Tibial nerve (tissue), 4 donors: ENCODE measurements at places on chromosomes 16 and 17. TPM values are rescaled to one million over a fixed set of nuclear protein-coding genes. Genes with fewer than 3 reads are reported as not detected.
A peak's percentile ranks its signal among the peaks of the same experiment; 100 is the strongest.

Gene TAT
- not detected for total RNA-seq

DNA sequence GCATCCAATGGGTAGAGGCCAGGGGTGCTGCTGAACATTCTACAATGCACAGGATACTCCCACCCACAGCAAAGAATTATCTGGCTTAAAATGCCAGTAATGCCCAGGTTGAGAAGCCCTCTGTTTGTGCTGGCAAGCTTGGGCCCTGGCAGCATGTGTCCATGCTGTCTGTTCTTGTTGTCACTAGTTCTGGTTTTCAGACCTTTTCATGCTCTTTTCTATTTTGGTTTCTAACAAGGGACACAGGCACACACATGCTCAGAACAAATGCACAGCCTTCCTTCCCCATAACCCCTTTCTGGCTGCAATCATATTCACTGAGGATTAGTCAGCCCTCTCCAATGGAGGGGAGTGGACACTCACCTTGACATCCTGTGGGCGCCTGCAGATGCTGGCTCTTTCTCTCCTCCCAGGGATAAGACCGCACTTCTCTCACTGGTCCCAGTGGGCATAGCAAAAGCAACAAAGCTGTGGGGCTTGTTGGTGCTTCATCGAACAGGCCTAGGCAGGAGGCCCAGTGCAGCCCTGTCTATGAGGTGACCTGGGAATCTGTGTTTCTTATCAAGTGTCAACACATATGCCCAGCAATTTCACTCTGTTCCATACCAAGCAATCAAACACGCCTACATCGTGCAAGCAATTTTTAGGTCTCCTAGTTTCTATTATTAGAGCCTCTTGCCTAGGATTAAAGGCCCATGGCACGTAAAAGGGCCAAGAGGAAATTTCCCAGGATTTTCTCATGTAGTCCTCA, 271.1 kb upstream of the CCL2 start:
- H3K4me1 ChIP-seq, result no peaks in the 10 kb centered on the region
- no peak for DNase-seq
- no peak overlapping the region for H3K27ac ChIP-seq
- no peaks in the 10 kb centered on the region for H3K27me3 ChIP-seq
- no peak overlapping the region for H3K4me3 ChIP-seq

Gene ATP2A3
- total RNA-seq, result 11.1 TPM

DNA sequence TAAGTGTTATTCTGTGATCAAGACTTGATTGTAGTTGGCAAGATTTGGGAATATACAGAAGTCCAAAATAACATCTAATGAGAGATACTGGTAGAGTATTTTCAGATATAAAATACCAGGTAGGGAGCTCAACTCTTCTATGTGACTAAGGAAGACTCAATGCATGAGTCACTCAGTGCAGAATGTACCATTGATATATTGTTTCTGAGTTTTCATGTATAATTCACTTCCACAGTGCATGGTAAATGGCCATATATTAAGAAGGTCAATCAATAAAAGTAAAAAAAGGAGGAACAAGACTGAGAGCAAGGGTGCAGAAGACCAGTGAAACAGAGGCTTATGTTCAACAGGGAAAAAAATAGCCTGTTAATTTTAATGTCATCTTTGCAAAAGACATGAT, 1387.9 kb downstream of the CDH8 start:
- no peaks in the 10 kb centered on the region for H3K27me3 ChIP-seq
- H3K27ac ChIP-seq, result no peak overlapping the region
- no peak for DNase-seq

GRCh38 chr16:30949650-30950515, 1.0 kb downstream of the ORAI3 start:
- peaks cover 29% of the 10 kb centered on the region for H3K4me1 ChIP-seq
- peak; percentile 88 for DNase-seq

- no peaks in the 10 kb centered on the region for H3K4me1 ChIP-seq
- H3K4me3 ChIP-seq, result no peak overlapping the region
- H3K27me3 ChIP-seq, result no peaks in the 10 kb centered on the region
- peak overlapping the region; percentile 36 for H3K27ac ChIP-seq
These were observed 13.2 kb upstream of the HEATR6 start for GRCh38 chr17:60091908-60092331.

Gene CHMP6
- 30.6 TPM for total RNA-seq

Gene WNT9B
- total RNA-seq, result not detected

GRCh38 chr16:53945996-53946395, 242.0 kb downstream of the FTO start:
- no peaks in the 10 kb centered on the region for H3K27me3 ChIP-seq
- H3K27ac ChIP-seq, result no peak overlapping the region
- no peaks in the 10 kb centered on the region for H3K4me1 ChIP-seq
- H3K36me3 ChIP-seq, result no peaks in the 10 kb centered on the region

GRCh38 chr17:74770498-74771318, 5.4 kb downstream of the NAT9 start:
- H3K4me3 ChIP-seq, result no peak overlapping the region
- H3K36me3 ChIP-seq, result no peaks in the 10 kb centered on the region
- no peak overlapping the region for H3K27ac ChIP-seq
- H3K4me1 ChIP-seq, result peaks cover 23% of the 10 kb centered on the region
